ENCODE measurements at places on chromosomes 12 and 14. TPM values are rescaled to one million over a fixed set of nuclear protein-coding genes. Genes with fewer than 3 reads are reported as not detected.
A peak's percentile ranks its signal among the peaks of the same experiment; 100 is the strongest.

The BICDL1 gene
- 2.5 TPM for polyA plus RNA-seq

The FANCM gene
- polyA plus RNA-seq, result 0.38 TPM

The RPGRIP1 gene
- 0.38 TPM for polyA plus RNA-seq

The TC2N gene
- 0.62 TPM for polyA plus RNA-seq

The TMEM119 gene
- polyA plus RNA-seq, result 0.14 TPM

The VRTN gene
- polyA plus RNA-seq, result not detected

The B3GNT4 gene
- polyA plus RNA-seq, result 0.14 TPM

The ABHD12B gene
- not detected for polyA plus RNA-seq

The GPR137C gene
- 0.14 TPM for polyA plus RNA-seq

The OR4Q2 gene
- not detected for polyA plus RNA-seq

The CCDC177 gene
- not detected for polyA plus RNA-seq

The OR11H6 gene
- polyA plus RNA-seq, result not detected

The CIROP gene
- polyA plus RNA-seq, result not detected

The PTPN21 gene
- 2.5 TPM for polyA plus RNA-seq

GRCh38 chr14:22597771-22598098, 365 bp upstream of the ABHD4 start:
- no peaks in the 10 kb centered on the region for H3K4me1 ChIP-seq
- peak overlapping the region; percentile 85 for H3K4me3 ChIP-seq
- no peak for DNase-seq
- peaks cover 5% of the 10 kb centered on the region for H3K36me3 ChIP-seq
- H3K27ac ChIP-seq, result peak overlapping the region; percentile 91

- H3K36me3 ChIP-seq, result no peaks in the 10 kb centered on the region
- H3K4me3 ChIP-seq, result no peak overlapping the region
- no peak overlapping the region for H3K27ac ChIP-seq
- no peaks in the 10 kb centered on the region for H3K4me1 ChIP-seq
Observed at GRCh38 chr12:23929906-23930305, 19.6 kb downstream of the SOX5 start.

DNA sequence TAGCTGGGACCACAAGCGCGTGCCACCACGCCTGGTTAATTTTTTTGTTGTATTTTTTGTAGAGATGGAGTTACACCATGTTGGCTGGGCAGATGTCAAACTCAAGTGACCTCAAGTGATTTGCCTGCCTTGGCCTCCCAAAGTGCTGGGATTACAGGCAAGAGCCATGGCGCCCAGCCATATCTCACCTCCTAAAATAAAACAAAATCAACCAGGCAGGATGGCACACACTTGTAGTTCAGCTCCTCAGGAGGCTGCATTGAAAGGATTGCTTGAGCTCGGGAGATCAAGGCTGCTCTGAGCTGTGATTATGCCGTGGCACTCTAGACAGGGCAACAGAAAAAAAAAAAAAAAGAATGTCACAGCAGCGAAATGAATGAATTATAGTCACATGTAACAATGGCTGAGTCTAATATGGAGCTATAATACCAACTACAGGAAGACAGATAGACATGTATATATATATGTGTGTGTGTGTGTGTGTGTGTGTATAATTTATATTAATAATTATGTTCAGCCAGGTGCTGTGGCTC, 19.3 kb upstream of the TMEM120B start:
- no peak overlapping the region for H3K4me3 ChIP-seq
- no peak for DNase-seq
- no peaks in the 10 kb centered on the region for H3K4me1 ChIP-seq
- H3K27me3 ChIP-seq, result no peaks in the 10 kb centered on the region

DNA sequence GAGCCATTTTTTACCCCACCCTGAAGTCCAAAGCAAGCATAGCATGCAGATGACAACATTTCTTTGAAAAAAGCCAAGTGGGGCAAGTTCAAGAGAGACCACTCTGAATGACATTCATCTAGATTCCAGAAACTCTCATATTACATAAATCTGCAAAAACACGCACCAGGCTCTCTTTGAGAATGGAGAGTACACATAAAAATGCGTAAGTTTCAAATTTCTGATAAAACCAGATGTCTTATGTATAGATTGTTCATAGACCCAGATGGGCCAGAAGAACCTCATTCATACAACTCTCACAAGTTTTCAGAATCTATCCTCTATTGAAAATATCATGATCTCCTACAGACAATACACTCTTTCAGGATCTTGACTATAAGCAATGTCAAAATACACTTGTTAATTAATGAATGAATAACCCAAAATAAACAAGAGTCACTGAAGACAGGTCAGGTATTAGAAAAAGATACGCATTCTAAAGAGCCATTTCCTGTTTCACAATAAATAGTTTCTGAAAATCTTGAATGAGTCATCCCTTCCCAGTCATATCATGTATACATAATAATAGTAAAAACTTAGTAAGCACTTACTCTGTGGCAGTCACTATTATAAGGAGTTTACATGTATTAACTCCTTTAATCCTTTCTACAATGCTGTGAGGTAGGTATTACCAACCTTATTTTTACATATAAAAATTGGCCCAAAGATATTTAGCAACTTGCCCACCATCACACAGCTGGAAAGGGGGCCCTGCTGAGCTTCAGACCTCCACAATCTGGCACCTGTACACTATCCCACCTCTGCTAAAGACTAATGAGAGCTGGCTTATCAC, 72.0 kb downstream of the PPP2R5E start:
- H3K4me1 ChIP-seq, result peaks cover 6% of the 10 kb centered on the region
- H3K27me3 ChIP-seq, result no peaks in the 10 kb centered on the region
- no peak for DNase-seq
- no peaks in the 10 kb centered on the region for H3K36me3 ChIP-seq
- peak overlapping the region; percentile 87 for H3K27ac ChIP-seq

DNA sequence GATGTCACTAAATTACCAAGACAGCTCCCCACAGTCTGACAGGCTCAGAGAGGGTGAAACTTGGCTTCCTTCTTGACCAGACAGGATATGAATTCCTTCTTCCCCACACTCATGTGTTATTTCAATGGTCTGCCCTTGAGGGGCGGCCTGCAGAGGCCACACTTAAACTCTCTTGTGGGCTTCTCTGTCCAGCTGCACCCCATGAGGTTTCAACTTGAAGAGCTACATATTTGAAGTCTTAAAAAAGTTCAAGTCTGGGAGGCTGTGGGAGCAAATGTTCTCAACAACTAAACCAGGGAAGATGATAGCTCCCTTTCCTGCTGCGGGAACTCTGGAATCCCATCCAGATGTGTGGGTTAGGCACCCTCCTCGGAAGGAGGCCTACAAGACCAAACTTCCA, 98.3 kb downstream of the TTC7B start:
- DNase-seq, result no peak
- no peaks in the 10 kb centered on the region for H3K36me3 ChIP-seq
- H3K27me3 ChIP-seq, result no peaks in the 10 kb centered on the region
- H3K4me3 ChIP-seq, result no peak overlapping the region
- H3K27ac ChIP-seq, result no peak overlapping the region

GRCh38 chr14:91354221-91354916, 63.3 kb downstream of the CCDC88C start:
- peaks cover 16% of the 10 kb centered on the region for H3K4me1 ChIP-seq
- no peak overlapping the region for H3K4me3 ChIP-seq
- DNase-seq, result no peak
- no peaks in the 10 kb centered on the region for H3K27me3 ChIP-seq
- H3K36me3 ChIP-seq, result no peaks in the 10 kb centered on the region
- no peak overlapping the region for H3K27ac ChIP-seq

GRCh38 chr14:104598039-104598909, 6.3 kb downstream of the TMEM179 start:
- no peak overlapping the region for H3K27ac ChIP-seq
- no peak for DNase-seq
- H3K4me1 ChIP-seq, result no peaks in the 10 kb centered on the region
- H3K4me3 ChIP-seq, result no peak overlapping the region
- no peaks in the 10 kb centered on the region for H3K36me3 ChIP-seq

DNA sequence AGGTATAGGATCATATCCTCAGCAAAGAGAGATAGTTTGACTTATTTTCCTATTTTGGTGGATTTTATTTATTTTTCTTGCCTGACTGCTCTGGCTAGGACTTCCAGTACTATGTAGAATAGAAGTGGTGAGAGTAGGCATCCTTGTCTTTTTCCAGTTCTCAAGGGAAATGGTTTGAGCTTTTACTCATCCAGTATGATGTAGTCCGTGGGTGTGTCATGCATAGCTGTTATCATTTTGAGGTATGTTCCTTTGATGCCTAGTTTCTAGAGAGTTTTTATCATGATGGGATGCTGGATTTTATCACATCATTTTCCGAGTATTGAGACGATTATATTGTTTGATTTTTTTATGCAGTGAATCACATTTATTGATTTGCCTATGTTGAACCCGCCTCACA, 97.2 kb downstream of the MGAT4C start:
- H3K36me3 ChIP-seq, result no peaks in the 10 kb centered on the region
- no peak overlapping the region for H3K27ac ChIP-seq
- no peak overlapping the region for H3K4me3 ChIP-seq
- no peaks in the 10 kb centered on the region for H3K4me1 ChIP-seq

DNA sequence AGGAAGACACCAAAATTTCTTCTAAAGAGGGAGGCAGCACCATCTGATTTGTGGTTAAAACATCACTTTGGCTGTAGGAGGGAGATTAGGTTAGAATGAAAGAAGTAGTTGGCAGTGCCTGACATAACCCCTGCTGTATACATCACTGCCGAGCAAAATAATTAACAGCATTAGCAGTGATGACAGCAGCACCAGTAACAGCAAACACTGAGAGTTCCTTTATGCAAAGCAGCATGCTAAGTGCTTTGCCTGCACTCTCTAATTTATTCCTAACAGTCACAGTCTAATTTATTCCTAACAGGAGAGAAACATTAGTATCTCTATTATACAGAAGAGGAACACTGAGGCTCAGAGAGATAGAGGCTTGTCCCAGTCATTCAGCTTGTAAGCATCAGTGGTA, 1469.7 kb downstream of the AACS start:
- no peaks in the 10 kb centered on the region for H3K27me3 ChIP-seq
- no peak for DNase-seq
- H3K4me3 ChIP-seq, result no peak overlapping the region
- H3K36me3 ChIP-seq, result no peaks in the 10 kb centered on the region
- H3K27ac ChIP-seq, result no peak overlapping the region

GRCh38 chr12:124508381-124509079, 58.9 kb downstream of the NCOR2 start:
- H3K4me3 ChIP-seq, result no peak overlapping the region
- no peak overlapping the region for H3K27ac ChIP-seq
- DNase-seq, result no peak
- peaks cover 25% of the 10 kb centered on the region for H3K4me1 ChIP-seq
- H3K27me3 ChIP-seq, result no peaks in the 10 kb centered on the region

- no peak overlapping the region for H3K4me3 ChIP-seq
- no peaks in the 10 kb centered on the region for H3K4me1 ChIP-seq
- H3K27me3 ChIP-seq, result no peaks in the 10 kb centered on the region
- DNase-seq, result no peak
- no peaks in the 10 kb centered on the region for H3K36me3 ChIP-seq
Observed at GRCh38 chr12:93706824-93707223, 29.6 kb downstream of the CRADD start.

DNA sequence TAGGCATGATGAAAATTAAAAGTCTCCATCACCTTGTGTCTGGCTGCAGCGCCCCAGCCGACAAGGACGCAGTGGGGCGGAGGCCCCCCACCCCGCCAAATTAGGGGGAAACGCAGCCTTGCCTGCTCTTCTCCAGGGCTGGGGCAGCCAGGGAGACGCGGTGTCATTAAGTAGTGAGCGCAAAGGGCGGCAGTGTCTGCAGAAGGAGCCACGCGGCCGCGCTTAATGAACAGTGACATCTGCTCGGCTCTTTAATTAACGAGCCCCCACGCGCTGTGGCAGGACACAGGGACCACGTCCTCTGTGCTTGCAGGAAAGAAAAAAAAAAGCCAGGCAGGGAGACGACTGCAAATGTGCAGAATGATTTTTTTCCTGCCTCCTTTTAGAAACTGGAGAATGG, 93.4 kb upstream of the NCOR2 start:
- no peaks in the 10 kb centered on the region for H3K36me3 ChIP-seq
- H3K4me3 ChIP-seq, result no peak overlapping the region
- H3K27me3 ChIP-seq, result no peaks in the 10 kb centered on the region
- DNase-seq, result no peak
- H3K4me1 ChIP-seq, result peaks cover 6% of the 10 kb centered on the region
- no peak overlapping the region for H3K27ac ChIP-seq
